ENCODE measurements at places on chromosomes 5 and 9. TPM values are rescaled to one million over a fixed set of nuclear protein-coding genes. Genes with fewer than 3 reads are reported as not detected.

GRCh38 chr9:87622923-87623322, 103.0 kb upstream of the CTSL start:
- no peak for DNase-seq

Gene OR1L4
- total RNA-seq: not detected

DNA sequence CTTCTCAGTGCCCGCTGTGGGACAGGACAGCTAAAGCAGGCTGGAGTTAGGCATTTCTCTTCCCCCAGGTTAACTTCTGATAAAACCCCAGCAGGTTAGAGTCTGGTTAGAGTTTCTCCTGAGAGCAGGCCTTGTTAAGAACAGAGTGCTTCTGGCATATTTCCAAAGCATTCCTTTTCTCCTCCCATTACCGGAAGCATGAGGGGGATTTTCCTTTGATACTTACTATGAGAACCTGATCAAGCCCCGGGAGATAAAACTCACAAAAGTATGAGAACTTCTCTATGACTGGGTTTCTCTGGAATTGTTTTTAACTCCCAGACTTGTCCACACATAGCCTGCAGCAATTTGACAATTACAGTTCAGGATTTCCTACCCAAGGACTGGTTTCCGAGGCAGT, 77.4 kb upstream of the MAST4 start:
- peak; percentile 70 for DNase-seq

Gene C9orf153
- total RNA-seq: 0.48 TPM

DNA sequence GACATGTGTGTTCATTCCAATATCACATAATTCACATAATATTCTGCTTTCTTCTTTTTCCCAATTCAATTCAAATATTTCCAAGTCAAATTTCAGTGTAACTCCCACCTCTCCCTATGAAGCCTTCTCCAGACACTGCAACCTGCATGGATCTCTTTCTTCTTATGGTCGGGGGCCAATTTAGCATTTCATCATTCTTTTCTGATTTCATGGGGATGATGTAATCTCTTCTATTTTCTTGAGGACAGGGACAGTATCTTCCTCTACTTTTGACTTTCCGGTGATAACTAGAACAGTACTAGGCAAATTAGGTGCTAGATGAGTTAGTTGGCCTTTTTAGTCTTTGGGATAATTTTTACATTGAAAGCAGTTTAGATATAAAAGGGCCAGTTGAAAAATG, 92.7 kb downstream of the CARTPT start:
- no peak for DNase-seq

Gene SCGB3A2
- total RNA-seq: not detected

DNA sequence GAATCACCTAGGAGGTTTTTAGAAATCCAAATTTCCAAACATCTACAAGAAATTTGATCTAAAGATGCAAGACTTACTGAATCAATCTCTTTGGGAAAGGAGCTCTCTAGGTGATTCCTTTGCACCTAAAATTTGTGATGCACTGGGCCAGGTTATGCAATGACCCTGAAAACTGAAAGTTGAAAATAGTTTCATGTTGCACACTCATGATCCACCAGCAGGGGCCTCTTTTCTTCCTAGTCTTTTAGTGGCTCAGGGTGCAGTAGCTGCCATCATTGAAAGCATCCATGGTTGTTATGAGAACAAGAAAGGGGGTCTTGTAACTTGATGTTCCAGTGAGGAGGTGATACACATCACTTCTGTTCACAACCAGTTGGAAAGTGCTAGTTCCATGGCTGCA, 486.8 kb downstream of the PSAT1 start:
- DNase-seq: no peak

DNA sequence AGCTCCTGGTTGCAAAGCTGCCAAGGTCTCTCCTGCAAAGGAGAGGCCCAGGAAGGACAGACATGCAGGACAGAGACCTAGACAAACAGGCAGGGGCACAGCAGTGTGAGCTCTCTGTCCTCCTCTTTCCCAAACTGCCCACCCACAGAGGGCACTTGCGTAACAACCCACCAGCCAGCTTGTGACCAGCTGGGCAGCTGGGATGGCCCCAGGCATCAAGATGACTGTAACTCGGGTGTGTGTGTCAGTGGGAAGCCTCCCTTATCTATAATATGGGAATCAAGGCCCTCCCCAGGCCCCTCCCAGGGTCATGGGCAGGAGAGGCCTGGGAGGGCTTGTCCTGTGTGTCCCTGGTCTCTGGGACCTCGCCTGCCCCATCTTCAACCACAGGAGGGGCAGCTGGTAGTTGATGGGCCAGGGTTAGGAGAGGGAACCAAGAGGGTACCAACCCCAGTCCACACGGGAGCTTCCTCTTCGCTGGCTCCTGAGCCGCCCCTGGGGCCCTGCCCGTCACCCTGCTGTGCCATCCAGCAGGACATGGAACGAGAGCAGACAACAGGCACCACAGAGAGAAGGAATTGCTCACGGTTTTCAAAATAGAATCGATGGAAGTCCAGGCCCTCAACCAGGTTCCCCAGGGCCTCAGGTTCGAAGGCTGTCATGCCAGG, 37.9 kb downstream of the SLC6A7 start:
- peak; percentile 92 for DNase-seq

Gene SLC6A3
- total RNA-seq: not detected

Gene SPINK6
- total RNA-seq: not detected

- DNase-seq: peak; percentile 37
Observed at GRCh38 chr5:87300176-87300575, 32.5 kb downstream of the RASA1 start.

DNA sequence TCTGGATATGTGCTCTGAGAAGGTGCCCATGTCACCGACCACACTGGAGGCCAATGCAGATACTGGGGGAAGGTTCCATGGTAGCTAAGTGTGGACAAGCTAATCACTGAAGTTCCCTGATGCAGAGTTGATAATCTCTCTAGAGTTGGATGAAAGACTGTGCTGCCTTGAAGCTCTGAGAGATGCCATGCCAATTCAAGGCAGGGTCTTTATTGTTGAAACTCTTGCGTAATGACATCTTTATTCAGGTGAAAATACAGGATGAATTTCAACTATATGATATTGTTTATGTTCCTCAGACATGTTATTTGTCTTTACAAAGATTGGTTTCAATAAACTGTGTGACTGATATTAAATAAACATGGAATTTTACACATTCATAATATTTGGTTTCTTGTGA, 167.6 kb upstream of the TMEM161B start:
- no peak for DNase-seq

DNA sequence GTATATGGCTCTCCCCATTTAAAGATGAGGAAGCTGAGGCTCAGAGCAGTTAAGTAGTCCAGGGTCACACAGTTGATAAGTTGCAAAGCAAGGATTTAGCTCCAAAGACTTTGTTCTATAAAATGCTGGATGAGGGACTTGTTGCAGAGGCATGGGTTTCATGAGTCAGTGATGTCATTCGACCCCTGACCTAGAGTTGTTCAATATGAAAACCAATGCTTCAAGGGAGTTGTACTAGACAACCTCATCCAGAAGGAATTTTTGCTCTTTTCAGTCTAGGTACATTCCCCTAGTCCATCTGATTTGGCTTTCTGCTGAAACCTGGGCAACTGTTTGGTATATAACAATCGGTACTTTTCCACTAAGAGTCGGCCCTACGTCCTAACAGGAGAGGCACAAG, 550.4 kb downstream of the EBF1 start:
- no peak for DNase-seq

DNA sequence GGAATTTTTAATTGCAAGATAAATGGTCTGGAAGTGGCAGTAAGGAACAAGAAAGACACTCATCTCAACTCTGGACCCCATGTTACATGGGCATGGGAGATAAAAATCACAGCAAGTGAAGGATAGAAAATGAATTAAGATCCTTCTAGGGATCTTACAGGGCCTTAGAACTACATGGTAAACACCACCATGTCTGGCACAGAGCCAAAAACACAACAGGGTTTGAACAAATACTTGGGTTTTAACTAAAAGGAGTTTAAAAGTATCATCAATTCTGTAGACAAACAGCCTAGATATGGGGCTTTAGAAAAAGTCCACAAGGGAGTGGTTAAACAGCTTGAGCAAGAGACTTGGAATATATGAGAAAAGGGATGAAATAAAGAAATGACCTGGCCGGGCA, 366.4 kb downstream of the ARL15 start:
- no peak for DNase-seq

Measured in RPMI7951 (cell line).